ENCODE measurements at places on chromosomes 4 and X. TPM values are rescaled to one million over a fixed set of nuclear protein-coding genes. Genes with fewer than 3 reads are reported as not detected.

The SMARCA1 gene
- total RNA-seq: 31.1 TPM

The IL13RA1 gene
- total RNA-seq: 64.1 TPM

The NKX6-1 gene
- total RNA-seq: not detected

The TIMM8A gene
- 2.9 TPM for total RNA-seq

The SPANXA2 gene
- not detected for total RNA-seq

The BLTP1 gene
- 27.1 TPM for total RNA-seq

The GABRB1 gene
- total RNA-seq: not detected

The SPON2 gene
- 71.4 TPM for total RNA-seq

The GAGE12H gene
- not detected for total RNA-seq

The AFP gene
- total RNA-seq: not detected

The VCX2 gene
- total RNA-seq: not detected
